ENCODE measurements at places on chromosomes 1 and 21.

- DNase-seq: no peak
Observed at GRCh38 chr1:23074012-23074411, 54.7 kb downstream of the KDM1A start.

GRCh38 chr1:218604217-218604616 is 259.1 kb downstream of the TGFB2 start:
- no peak for DNase-seq

- no peak for DNase-seq
Observed at GRCh38 chr1:19377812-19378718, 65.9 kb downstream of the SLC66A1 start.

DNA sequence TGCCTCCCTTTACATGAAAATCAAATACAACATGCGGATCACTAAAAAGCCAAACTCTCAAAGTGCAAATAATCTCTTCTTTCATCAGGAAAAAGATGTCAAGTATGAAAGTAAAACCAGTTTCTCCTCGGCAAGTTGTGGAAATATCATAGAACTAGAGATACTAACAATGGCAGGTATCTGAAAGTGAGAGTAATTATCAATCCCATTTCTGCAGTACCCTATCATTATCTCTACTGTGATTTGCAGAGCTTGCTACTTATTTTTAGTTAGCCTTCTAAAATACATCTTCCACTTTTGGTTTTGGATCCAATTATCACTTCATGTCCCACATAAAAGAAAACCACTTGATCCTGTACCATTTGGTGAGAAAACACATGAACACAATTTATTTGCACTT is 3.0 kb downstream of the TP53BP2 start:
- no peak for DNase-seq

DNA sequence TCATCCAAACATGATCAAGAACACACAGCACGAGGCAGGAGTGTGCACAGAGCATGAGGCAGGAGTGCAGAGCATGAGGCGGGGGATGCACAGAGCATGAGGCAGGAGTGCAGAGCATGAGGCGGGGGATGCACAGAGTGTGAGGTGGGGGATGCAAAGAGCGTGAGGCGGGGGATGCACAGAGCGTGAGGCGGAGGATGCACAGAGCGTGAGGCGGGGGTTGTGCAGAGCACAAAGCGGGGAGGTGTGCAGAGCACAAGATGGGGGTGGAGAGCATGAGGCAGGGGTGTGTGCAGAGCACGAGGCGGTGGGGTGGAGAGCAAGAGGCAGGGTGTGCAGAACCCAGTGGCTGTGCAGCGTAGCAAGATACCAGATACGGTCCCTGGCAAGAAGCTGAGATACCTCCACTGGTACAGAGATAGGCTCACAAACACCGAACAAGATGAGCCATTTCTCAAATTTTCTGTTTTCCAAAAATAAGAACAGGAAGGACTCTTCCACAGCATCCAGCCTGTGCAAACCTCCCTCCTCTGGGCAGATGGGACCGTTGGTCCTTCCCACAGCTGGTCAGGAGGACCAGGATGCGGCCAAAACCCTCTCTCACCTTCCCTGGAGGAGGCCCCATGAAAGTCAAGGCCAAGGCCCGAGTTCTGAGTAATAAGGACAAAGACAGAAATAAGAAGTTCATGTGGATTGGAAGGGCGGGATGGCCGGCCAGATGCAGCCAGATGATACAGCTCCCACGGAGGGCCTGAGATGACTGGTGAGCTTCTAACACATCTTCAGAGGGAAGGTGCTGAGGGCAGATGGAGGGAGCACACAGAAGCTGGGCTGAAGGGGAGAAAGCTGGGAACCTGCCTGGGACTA is 12.0 kb downstream of the SPATC1L start:
- no peak for DNase-seq

DNA sequence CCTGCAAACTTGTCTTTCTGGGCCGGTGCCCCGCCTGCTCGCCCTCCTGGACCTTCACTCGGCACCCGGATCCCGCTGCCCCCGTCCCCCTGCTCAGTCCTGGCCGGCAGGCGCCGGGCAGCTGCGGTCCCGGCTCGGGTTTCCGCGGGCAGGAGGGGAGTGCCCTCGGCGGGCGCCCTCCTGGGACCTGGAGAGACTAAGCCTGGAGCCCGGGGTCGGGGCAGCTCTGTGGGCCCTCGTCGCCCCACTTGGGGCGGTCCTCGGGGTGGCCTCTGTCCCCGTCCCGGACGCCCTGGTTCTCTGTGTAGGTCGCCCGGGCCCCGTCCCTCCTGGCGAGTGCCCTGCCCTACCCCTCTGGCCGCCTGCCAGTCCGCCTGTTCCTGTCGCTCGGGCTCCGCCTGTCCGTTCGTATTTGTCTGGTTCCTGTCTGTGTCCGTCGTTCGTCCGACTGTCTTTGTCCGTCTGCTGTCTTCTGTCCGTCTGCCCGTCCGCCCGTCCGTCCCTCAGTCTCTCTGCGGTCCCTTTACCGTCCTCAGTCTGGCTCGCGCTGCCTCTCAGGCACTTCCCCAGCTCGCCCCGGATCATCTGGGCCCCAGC is 490 bp downstream of the SERINC2 start:
- DNase-seq: peak; percentile 11

DNA sequence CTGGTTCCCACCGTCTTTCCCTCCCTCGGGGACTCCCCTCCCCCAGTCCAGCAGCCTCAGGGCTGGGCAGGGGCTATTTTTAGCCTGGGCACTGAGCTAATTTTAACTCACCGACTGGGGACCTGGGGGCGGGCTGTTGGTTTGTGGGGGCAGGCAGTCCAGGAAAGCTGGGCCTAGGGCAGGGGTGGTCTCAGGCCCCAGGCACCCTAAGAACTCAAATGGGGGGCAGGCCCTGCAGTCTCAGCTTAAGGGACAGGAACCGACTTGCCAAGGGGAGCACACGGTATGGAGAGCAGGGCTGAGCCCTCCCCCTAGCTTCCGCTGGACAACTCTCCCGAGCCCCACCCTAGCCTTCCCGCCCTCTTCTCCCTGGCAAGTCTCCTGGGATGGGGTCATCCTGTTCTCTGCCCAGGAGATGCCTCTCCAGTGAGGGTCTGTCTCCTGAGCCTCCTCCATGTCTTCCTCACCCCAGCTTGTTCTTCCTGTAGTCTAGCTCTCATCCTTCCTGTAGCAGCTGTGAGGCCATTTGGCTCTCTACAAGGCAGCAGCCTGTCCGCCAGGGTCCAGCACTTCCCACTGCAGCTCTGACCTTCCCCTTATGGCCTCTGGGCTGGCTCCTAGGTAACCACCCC is 10.1 kb downstream of the MEF2D start:
- no peak for DNase-seq

DNA sequence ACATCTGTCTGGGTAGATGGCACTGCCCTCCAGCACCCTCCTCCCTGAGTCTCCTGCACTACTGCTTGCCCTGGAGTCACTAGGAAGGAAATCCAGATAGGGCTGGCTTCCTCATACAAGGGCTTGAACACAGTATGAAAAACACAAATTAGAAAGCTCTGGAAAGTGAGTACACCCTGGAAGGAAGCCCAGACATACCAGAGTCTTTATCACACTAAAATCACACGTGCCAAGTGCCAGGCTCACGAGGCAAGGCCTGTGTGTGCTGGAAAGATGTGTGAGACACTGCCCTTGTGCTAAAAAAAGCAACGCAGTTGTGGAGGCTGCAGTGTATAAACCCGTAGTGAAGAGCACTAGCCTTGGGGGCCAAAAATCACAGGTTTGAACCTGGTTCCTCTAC is 28.3 kb upstream of the S100A7 start:
- DNase-seq: no peak

GRCh38 chr21:28674763-28675162 is 317.9 kb downstream of the LTN1 start:
- no peak for DNase-seq

GRCh38 chr1:218775501-218776021 is 398.1 kb upstream of the LYPLAL1 start:
- DNase-seq: no peak

DNA sequence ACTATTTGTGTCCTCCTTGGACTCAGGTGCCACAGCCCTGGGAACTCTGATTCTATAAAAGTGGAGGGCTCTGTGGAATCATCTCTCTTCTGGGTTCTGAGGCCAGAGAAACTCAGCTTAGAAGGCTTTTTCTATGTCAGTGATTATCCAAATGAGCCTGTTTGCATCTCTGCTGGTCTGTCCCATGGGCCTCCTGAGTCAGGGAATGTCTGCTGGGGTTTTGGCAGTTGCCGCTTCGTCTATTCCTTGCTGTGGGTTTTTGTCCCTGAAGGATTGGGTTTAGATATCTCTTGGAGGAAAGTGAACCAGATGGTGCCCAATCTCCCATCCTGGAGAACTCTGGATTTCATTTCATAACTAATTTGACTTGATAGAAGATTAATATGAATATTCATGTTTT is 297.6 kb downstream of the HHAT start:
- DNase-seq: no peak

DNA sequence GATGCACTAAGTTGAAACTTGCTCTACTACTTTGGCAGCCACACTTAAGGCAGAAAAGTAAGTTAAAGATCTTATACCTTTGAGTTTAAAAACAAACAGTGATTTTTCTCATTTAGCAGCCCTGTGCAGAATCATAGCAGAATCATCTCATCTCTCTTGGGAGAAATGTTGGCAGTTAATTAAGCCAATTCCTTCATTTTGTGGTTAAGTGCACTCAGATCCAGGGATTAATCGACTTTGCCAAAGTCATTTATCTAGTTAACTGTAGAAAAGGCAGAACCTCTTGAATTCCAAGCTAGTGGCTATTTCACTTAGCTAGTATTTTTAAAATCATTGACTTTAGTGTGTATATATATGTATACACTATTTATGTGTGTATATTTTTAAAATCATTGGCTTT is 125.0 kb downstream of the GPR52 start:
- no peak for DNase-seq

DNA sequence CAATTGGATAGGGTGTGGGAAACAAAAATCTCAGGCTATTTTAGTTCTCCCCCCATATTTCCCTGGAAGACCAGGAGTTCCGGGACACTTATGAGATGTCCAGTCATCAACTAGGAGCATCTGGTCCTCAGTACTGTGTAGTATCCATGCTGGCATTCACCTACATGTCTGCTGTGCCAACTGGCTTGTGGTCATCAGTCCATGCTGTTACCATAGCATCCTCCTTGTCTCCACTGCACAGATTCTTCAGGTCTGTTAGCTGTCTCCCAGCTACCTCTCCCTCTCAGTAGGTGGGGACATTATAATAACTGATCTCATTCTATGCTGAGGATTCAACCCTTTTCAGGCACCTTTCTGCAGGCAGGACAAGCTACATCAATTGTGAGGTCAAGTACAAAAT is 302.9 kb downstream of the BARHL2 start:
- DNase-seq: no peak

GRCh38 chr1:84427250-84428188 is 29.2 kb downstream of the DNASE2B start:
- DNase-seq: no peak

DNA sequence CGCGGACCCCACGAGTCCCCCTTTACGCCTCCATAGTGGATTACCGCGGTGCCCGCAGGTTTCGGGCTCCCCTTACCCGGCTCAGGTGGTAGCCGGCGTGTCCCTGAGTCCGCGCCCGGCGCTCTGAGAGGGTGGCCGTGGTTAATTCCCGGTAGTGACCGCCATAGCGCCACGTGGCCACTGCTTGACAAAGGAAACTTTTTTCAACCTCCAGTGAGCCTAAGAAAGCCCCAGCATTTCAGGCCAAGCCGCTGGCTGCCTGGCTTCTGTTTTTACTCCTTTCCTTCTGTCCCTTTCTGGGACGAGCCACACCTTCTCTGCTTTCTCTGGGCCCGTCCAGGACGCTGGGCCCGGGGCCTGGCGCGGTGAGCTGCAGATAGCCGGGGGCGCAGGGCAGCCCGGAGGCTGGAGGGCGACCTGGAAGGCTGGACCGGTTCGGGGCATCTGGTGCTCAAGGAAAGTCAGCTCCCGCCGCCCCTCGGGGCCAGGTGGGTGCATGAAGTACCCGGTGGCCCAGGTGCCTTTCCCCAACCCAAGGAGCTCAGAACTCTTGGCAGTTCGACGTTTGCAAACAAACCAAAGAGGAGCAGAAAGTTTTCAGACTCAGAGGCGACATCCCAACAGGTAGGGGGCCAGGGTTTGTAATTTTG is 540 bp upstream of the C1orf198 start:
- peak; percentile 68 for DNase-seq

DNA sequence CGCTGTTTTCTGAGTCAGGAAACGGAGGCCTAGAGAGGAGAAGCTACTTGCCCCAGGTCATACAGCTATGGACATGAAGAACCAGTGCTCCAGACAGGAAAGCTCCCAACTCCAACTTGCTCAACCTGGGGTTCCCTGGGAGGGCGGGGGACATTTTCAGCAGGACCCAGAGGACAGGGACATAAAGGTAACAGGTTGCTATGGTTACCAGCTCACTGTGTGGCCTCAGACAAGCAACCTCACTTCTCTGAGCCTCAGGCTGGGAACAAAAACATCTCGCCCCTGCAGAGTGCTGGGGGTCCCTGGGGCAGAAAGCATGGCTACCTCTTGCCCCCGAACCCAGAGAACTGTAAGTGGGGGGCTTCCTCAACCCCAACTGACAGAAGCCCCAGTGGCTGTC is 16.1 kb downstream of the FBXO2 start:
- no peak for DNase-seq
